Amygdala (tissue), 56 donors: ENCODE measurements at places on chromosomes 3 and 15.

GRCh38 chr15:51053571-51053970 is 41.1 kb downstream of the TNFAIP8L3 start:
- no peak for DNase-seq

- DNase-seq = no peak
Measured at GRCh38 chr3:186708983-186709679, 8.0 kb upstream of the KNG1 start.

DNA sequence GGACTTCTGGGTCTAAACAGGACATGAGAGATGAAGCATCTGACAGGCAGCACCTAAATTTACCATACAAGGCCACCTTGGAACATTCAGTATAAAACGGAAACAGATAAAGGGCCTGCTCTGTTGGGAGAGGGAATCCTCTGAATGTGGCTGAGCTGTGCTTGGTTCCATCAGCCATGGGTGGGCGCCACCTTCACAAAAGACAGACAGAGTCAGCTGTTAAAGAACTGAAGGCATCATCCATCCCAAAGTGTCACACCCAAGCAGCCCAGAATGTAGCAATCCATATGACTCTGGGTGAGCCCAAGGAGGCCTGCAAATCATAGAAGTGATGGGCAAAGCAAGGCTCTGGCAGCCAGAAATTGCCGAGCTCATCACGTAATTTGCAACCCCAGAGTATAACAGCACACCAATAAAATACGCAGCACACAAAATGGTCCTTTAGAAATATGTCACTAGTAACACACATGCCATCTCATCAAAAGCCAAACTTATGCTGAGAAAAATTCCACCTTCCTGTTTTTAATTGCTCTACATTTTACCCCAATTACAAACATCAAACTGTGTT is 24.8 kb upstream of the RBP1 start:
- DNase-seq = no peak

GRCh38 chr15:73957276-73957675 is 31.0 kb downstream of the LOXL1 start:
- no peak for DNase-seq
